ENCODE measurements at places on chromosomes 4 and X. TPM values are rescaled to one million over a fixed set of nuclear protein-coding genes. Genes with fewer than 3 reads are reported as not detected.

GRCh38 chr4:137076908-137077307, 455.4 kb downstream of the PCDH18 start:
- DNase-seq, result no peak

- DNase-seq, result no peak
Observed at GRCh38 chr4:75565481-75565880, 9.6 kb downstream of the ODAPH start.

- DNase-seq, result no peak
Observed at GRCh38 chr4:12933760-12934221, 550.3 kb downstream of the RAB28 start.

DNA sequence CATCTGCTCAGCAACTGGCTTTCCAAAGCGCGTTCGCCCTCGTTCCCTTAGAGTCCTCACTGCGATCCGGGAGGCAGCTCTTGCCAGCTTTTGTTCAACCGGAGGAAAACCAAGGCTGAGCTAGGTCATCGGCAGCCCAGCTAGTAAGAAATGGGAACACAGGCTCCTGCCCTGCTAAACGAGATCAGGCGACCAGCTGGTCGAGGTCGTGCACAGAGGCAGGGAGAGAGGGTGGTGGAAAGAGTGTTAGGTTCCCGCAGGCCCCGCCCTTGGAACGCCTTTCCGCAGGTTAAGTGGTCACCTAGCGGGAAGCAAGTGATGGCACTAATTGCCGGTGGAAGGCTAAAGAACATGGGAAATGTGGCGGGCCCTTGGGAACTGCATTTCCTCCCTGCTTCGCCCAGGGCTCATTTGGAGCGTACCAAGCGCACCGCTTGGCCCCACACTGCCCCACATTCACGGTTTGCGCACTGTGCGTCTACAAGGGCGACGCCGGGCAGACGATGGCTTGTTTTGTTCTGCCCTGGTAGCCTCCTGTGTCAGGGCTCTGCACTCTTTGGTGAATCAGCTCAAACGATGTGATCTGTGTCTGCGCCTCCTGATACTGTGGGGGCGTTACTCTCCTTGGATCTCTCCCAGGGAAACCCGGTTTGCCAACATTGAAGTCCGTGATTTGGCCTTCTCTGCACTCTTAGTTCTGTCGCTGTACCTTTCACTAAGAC, 7.2 kb upstream of the PRDM8 start:
- no peak for DNase-seq

GRCh38 chrX:11781734-11782370, 23.8 kb downstream of the MSL3 start:
- no peak for DNase-seq

BEND4 gene
- 0.28 TPM for total RNA-seq

JADE1 gene
- 37.2 TPM for total RNA-seq

CMC4 gene
- 11.0 TPM for total RNA-seq

SLC7A11 gene
- 1.5 TPM for total RNA-seq
